ENCODE measurements at places on chromosomes 11 and 22. TPM values are rescaled to one million over a fixed set of nuclear protein-coding genes. Genes with fewer than 3 reads are reported as not detected.

The RAB38 gene
- total RNA-seq, result 2.2 TPM

The VPREB1 gene
- not detected for total RNA-seq

The MS4A6E gene
- total RNA-seq, result not detected

The UVRAG gene
- total RNA-seq, result 19.2 TPM

The HBG1 gene
- not detected for total RNA-seq

The CEND1 gene
- total RNA-seq, result 3.8 TPM

The TCN2 gene
- 0.35 TPM for total RNA-seq

The TRIM22 gene
- total RNA-seq, result 107 TPM

The APOL4 gene
- total RNA-seq, result 0.17 TPM

The ALDH3B1 gene
- not detected for total RNA-seq

The KLHL35 gene
- total RNA-seq, result 1.7 TPM

The TTC28 gene
- total RNA-seq, result 1.3 TPM

The KRTAP5-9 gene
- not detected for total RNA-seq

The OMP gene
- not detected for total RNA-seq

The PARVA gene
- not detected for total RNA-seq

The NRIP3 gene
- 5.3 TPM for total RNA-seq

The WNT7B gene
- total RNA-seq, result not detected

The PPFIBP2 gene
- total RNA-seq, result 1.6 TPM

The OR5B3 gene
- total RNA-seq, result not detected

The CHEK1 gene
- 131 TPM for total RNA-seq
